D341Med (cell line): ENCODE measurements at places on chromosomes 3 and 15.

- DNase-seq = no peak
Observed at GRCh38 chr3:98697225-98697624, 65.9 kb upstream of the ST3GAL6 start.

DNA sequence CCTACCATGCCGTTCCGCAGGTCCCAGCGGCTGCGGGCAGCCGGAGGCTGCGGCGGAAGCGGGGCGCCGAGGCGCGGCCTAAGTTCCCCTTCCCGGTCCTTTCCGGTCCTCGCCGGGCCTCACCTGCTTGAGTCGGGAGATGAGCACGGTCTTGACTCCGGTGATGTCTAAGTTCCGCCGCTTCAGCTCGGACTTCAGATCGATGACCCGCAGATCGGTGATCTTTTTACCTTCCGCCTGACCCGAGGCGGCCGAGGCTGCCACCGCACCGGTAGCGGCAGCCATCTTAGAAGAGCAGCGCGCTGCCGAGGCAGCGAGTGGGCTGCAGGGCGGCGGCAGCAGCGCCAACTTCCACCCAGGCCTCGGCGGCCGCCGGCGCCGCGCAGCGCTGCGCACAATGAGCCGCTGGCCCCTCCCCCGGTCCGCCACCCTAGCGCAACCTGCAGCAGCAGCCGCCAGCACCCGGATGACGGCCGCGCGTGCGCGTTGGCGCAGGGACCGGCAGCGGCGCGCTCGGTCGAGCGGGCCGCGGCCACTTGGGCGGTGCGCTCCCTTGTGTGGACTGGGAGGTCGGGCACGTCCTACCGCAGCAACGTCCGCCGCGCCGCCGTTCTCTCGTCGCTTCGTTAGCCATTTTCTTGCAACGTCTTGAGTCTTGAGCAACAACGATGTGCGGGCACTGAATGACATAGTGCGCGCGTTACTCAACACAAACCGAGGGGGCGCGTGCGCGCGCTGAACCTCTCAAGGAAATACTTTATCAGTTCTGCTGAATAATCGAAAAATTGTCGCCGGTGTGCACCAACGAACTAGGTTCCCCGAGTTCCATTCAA, at the start of gene SLTM:
Gene SLTM (minus strand): TSS at position 399 of the 833 bp plus-strand sequence. CDS start 114 bp downstream, at position 285.
- DNase-seq = peak; percentile 97

- no peak for DNase-seq
Observed at GRCh38 chr3:57001356-57001755, 59.1 kb upstream of the SPATA12 start.

DNA sequence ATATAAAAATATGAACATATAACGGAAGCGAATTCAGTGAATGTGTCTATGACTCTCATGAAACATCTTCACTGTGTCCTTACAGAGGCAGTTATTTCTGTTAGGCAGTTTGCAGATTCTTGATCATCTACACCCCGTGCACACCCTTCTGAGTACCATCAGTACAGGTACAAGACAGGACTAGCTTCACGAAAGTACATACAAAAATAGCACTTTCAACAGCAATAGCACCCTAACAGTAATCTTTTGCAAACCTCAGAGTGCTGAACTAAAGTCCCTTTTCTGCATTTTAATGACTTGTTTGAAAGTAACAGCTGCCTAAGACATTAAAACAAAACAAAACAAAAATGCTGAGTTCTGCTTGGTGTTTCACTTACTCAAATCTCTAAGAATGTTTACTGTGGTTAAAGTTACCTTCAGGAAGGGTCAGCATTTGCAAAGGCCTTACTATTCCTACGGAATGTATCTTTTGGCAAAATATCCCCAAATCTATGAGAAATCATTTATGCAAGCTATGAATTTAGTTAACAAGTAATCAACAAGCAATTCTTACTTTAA, 104.1 kb downstream of the CNTN3 start:
- DNase-seq = no peak

- DNase-seq = no peak
Observed at GRCh38 chr3:31890742-31891469, 90.2 kb downstream of the OSBPL10 start.

DNA sequence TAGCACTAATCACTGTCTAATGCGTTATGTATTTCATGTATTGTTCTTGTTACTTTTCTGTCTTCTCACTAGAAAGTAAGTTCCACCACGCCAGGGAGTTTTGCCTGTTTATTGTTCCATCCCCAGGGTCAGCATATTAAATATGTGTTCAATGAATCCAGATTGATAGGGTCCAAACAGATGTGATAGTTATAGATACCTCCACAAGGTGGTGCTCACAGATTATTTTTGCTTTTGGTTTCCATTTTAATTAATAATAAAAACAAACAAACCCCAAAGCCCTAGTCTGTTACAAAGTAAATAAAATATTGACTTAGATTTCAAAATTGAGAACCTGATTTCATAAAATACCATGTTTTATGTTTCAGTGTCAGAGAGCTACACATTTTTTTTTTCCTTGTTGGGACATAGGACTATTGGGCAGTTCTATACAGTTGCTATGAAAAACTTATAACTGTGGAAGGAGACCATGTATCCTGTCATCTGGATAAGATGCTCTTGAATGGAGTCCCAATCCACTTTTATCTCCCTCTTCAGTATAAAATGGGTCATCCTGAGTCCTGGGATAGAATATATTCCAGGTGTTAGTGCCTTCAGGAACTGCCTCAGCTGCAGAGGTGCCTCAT, 12.4 kb downstream of the OTOL1 start:
- no peak for DNase-seq
